Mesothelial cell of epicardium (in vitro differentiated cells): ENCODE measurements at places on chromosomes 6 and 20.

- H3K36me3 ChIP-seq, result peaks cover 2% of the 10 kb centered on the region
- H3K4me1 ChIP-seq, result peaks cover 4% of the 10 kb centered on the region
- peaks cover 11% of the 10 kb centered on the region for H3K27me3 ChIP-seq
- no peak overlapping the region for H3K4me3 ChIP-seq
Measured at GRCh38 chr6:145368075-145368474, 367.2 kb downstream of the EPM2A start.

DNA sequence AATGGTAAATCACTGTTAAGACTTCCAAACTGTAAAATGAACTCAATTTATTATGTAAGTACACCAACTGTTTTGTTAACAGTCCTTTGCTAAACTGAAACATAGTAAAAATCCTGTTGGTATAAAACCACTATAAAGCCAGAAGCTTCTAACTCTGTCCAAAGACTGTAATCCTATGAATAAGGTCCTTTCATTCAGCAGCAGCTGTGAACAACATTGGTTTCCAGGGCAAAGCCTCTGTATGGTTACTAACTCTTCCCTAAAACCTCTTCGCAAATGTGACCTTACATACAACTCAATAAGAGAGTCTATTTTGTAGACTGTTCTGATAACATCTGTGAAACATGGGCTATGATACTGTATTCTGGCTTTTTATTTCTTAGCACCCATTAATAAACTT lies 40.1 kb downstream of the NUP153 start:
- H3K27ac ChIP-seq, result no peak overlapping the region
- DNase-seq, result no peak
- H3K4me3 ChIP-seq, result no peak overlapping the region
- no peaks in the 10 kb centered on the region for H3K4me1 ChIP-seq
- peaks cover 59% of the 10 kb centered on the region for H3K36me3 ChIP-seq

DNA sequence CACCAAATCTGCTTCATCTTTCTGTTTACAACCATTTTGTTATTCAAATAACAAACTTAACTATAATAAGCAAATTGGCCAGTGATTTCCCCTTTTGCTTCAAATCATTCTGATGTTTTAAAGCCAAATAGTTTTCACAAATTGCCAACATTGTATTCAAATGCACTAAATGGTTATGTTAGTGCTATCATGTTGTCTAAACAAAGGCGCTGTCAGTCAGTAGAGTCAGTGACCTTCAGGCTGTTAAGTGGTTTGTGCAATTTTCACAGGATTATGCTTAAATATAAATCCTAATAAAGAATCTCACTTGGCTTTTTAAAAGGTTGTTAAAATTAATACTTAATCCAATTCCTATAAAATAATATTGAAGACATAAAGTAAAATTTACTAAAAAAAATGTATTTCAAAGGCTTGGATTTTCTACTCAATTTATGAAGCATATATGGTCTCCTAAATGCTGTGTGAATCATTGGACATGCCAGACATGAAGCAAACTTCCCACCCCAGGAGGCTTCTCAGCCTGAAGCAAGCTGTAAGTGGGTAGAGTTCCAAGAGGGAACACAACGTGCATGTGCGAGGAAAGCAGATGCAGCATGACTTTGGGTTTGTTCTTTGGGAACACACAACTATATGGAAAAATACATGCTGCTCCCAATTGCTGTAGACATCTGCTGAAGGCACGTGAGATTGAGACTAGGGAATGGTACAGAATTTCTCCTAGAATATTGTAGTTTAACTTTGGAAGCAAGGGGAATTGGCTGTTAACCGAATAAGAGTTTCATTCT lies 54.9 kb downstream of the RSPO3 start:
- no peak overlapping the region for H3K4me3 ChIP-seq
- DNase-seq, result no peak
- H3K27me3 ChIP-seq, result no peaks in the 10 kb centered on the region
- H3K27ac ChIP-seq, result no peak overlapping the region

GRCh38 chr6:71197267-71197666 lies 91.3 kb upstream of the OGFRL1 start:
- DNase-seq, result no peak
- no peaks in the 10 kb centered on the region for H3K36me3 ChIP-seq
- H3K4me1 ChIP-seq, result peaks cover 12% of the 10 kb centered on the region
- H3K4me3 ChIP-seq, result no peak overlapping the region
- peak overlapping the region; percentile 25 for H3K27ac ChIP-seq
- H3K27me3 ChIP-seq, result no peaks in the 10 kb centered on the region

GRCh38 chr6:157559201-157559756 lies 178.3 kb downstream of the ZDHHC14 start:
- H3K4me1 ChIP-seq, result peaks cover 22% of the 10 kb centered on the region
- no peak for DNase-seq
- H3K4me3 ChIP-seq, result no peak overlapping the region
- H3K36me3 ChIP-seq, result no peaks in the 10 kb centered on the region

DNA sequence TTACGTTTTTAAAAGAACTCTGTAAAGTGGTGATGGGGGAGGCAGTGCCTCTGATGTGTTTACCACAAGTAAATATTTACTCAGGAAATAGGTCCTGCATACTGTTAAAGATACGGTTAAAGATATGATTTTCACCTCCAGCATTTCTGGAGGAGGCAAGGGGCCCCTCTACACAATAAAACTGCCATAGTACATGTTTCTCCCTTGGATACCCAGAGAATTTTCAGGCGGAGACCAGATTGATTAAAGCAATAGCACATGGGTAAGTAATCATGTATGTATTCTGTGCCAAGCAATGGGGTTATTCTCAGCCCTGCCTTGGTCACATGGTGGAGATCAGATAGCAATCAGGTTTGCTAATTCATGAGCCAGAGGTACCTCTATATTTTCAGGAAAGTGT lies 9.6 kb downstream of the RIPOR2 start:
- no peaks in the 10 kb centered on the region for H3K36me3 ChIP-seq
- peaks cover 41% of the 10 kb centered on the region for H3K4me1 ChIP-seq
- no peak for DNase-seq
